Activated T-cell treated with anti-CD3 and anti-CD28 coated beads for 1 hour (primary cell): ENCODE measurements at places on chromosomes 4 and X.

DNA sequence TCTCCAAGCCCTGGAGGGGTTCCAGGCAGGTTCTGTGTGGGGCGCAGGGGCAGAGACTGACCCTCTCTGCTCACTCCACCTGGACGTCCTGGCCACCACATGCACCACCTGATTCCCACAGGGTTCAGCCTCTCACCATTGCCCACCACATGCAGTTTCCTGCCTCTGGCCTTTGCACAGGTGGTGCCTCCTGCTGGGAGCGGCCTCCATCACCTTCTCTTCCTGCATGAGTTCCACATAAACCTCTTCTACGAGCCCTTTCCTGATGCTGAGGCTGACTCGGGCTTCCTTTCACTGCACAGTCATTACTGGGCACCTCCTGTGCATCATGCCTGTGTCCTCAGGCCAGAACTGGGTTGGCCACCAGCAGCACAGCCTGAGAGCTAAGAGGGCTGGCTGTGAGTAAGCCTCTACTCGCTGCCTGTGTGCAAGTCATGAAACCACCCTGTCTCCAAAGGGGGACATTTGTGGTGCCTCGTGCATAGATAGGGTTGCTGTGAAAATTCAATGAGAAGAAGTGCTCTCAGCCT lies 19.9 kb downstream of the MAN2B2 start:
- DNase-seq: no peak

DNA sequence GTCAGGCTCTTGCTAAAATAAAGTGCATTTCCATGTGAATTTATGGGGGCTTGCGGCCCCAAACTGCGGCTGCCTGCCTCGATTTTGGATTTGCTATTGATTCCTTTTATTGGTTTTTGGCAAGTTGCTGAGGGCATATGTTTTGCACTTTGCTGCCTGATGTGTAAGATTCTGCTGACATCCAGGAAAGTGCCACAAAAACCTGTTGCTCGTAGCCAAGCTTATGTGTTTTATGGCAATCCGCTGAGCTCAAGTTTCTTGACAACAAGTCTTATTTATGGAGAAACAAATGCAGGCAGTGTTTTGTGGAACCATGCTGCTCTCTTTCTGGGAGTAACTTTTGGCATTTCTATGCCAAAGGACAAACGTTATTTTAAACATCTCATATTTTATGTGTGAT lies 97.3 kb upstream of the DDIT4L start:
- DNase-seq: no peak

DNA sequence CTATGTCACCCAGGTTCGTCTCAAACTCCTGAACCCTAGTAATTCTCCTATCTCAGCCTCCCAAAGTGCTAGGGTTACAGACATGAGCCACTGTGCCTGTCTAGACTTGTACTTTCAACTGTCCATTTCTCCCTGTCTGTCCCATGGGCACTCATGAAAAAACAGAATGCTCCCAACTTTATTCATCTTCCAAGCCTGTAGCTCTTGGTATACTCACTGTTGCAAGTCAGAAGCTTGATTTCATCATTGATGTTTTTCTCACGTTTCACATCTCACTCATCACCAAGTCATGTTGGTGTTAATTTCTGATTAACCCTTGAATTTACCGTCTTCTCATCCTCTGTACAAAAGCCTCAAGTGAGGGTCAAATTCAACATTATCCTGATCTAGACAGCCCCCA lies 7.3 kb upstream of the SRP72 start:
- DNase-seq: no peak

DNA sequence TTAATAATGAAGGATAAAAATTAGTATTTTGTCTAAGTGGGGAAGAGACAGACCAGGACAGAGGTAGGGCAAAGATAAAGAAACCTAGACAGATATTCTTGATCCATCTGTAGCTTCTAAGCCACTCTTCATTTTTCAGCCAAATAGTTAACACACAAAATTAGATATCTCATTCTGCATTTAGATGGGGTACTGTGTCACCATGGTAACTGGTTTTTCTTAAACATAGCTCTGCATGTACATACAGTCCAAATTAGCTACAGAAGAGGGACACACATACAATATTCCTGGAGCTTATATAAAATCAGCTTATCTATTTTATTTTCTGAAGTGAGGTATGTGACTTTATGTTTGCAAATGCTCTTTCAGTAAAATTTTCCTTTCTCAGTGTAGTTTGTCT lies 393.7 kb downstream of the PPP3CA start:
- DNase-seq: no peak

DNA sequence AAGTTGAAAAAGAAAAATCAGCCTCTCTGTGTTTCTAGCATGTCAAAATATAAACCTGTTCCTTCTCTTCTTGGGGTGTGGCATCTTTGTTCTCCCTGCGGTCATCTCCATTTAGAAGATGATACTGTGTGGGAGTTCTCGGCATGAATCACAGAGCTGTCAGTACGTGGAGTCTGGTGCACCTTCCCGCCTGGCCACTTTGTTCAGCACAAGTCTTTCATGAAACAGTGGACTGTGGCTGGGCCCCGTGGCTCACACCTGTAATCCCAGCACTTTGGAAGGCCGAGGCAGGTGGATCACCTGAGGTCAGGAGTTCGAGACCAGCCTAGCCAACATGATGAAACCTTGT lies 166.5 kb downstream of the MAML3 start:
- no peak for DNase-seq

GRCh38 chrX:135484641-135485289 lies 35.7 kb upstream of the INTS6L start:
- DNase-seq: no peak

- DNase-seq: no peak
Observed at GRCh38 chr4:112423591-112423990, 92.4 kb downstream of the NEUROG2 start.

- no peak for DNase-seq
Observed at GRCh38 chr4:93633721-93634120, 194.8 kb upstream of the ATOH1 start.

DNA sequence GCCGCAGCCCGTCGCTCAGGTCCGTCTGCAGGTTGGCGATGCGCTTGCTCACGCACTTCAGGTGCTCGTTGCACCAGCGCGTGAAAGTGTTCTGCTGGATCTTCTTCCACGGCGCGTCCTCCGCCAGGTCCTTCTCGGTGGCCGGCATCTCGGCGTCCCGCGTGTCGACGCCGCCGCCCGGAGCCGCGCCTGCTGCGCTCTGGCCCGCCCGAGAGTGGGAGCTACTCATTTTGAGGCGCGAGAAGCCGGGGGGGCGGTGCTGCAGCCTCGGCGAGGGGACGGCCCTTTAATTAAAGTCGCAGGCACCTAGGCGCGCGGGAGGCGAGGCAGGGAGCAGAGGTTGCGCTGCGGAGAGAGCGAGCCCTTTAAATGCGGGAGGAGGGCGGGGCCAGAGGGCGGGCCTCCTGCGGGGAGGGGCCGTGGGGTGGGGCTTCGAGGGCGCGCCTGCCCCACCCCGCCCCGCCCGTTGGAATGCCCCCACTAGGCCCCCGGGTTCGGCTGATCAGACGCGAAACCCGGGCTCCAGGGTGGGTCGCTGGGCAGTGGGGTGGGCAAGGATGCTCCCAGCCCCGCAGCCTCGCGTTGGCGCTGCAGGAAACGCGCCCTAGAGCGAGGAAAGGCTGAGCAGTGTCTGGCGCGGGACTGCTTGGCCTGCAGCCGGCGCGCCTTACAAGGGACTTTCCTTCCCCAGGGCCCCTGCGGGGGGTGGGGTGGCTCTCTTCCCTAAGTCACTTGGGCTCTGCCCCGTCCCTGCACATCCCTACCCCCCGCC lies 3.2 kb downstream of the FLNA start:
- DNase-seq: peak; percentile 86

DNA sequence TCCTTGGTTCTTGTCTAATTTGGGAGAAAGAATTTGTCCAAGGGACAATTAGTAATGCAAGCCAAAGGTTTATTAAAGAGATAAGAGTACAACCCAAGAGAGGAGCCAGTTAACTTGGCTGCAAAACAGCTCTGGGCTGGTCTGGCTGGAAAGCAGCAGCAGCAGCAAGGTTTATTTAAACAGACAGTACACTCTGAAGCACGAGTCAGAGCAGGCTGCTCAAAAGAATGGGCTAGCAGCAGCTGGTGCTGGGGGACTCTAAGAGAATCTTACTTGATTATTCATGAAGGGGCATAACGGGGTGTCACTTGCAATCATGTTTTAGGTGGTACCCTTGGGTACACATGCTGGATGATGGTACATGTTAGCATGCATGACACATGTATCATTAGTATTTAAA lies 17.1 kb upstream of the CT47C1 start:
- DNase-seq: no peak

DNA sequence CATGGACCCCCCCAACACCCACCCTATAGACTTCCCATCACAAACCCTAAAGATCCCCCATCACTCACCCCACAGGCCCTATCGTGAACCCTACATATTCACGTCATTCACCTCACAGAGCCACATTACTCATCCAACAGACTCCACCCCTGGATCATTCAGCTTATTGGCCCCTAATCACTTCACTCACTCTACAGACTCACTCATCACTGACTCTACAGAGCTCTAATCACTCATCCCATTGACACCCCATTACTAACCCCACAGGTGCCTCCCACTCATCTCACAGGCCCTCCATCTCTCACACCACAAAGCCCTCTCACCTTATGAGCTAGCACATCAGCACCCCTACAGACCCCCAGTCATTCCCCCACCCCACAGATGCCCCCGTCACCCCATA lies 6.3 kb upstream of the TBC1D25 start:
- no peak for DNase-seq

DNA sequence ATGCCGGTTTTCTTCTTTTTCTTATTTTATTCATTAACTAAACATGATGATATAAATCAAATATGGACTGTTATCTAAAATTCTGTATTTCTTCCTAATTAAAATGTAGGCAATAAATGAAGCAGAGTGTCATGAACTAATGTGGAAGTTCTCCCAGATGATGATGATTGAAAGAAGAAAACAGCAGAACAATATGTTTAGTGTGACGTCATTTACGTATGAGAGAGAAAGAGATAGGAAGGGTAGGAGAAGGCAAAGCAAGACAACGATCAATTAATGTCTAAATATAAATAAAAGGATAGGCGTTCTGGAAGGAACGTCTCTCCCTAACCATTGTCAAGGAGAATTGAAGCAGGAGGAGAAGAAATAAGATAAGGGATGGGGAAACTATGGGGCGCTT lies 105.2 kb downstream of the NEUROG2 start:
- DNase-seq: no peak

DNA sequence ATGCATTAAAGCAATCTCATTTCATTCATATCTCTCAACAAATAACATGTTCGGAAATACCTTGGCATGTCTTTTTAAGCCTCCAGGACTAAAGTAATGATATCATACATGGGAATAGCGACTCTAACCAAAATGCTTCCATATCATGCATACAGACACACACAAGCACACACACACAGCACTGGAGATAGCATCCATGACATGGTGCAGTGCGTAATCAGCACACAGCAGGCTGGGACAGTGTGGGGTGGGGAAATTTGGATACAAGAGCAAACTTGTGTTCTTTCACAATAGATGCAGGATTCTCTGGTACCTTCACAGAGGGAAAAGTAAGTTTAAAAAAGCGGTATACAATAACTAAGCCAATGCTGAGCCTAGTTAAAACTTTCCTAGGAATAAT lies 132.3 kb upstream of the HPGD start:
- no peak for DNase-seq

- no peak for DNase-seq
Observed at GRCh38 chr4:187929024-187929423, 66.5 kb upstream of the ZFP42 start.

DNA sequence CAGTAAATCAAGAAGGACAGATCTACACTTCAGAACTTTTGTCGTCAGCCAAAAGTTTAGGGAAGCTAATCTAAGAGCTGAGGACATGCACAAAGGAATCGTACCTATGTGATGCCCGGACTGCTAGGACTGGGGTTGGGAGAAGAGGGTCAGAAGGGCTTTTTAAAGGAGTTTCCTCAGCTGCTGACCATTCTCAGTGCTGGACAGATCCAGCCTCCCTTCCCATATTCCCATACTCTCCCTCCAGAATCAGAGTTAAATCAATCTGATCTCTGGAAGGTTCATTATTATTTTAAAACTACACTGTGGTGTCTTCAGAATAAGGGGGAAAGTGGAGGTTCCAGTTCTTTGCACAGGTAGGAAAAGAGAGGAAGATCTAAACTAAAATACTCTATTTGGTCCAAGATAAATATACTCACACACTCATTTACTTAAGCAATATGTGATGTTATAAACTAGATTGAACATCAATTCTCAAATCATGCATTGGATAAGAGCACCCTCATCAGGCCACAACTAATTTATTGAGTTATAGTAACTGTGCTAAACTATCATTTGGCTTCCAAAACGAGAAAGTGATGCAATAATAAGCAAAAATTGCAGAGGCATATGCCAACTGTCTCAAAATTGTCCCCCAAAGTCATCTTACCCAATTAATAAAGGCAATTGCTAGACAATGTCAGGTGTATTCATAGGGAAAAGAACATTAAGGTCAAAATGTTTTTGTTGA lies 124.7 kb downstream of the HNRNPD start:
- DNase-seq: no peak

DNA sequence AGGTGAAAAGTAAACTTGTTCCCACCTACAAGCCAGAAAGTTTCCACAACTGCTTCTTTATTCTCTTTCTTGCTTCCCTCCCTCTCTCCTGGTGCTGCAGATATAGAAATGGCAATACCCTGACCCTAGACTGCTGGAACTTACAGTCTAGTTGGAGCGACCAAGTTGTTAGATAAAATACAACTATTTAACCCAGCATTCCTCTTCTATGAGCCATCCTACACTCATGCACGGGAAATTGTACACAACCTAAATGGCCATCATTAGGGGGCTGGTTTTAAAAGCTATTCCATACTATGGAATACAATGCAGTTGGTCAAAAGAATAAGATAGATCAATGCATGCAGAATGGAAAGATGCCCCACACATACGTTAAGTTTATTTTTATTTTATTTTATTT lies 41.1 kb downstream of the PJA1 start:
- no peak for DNase-seq

DNA sequence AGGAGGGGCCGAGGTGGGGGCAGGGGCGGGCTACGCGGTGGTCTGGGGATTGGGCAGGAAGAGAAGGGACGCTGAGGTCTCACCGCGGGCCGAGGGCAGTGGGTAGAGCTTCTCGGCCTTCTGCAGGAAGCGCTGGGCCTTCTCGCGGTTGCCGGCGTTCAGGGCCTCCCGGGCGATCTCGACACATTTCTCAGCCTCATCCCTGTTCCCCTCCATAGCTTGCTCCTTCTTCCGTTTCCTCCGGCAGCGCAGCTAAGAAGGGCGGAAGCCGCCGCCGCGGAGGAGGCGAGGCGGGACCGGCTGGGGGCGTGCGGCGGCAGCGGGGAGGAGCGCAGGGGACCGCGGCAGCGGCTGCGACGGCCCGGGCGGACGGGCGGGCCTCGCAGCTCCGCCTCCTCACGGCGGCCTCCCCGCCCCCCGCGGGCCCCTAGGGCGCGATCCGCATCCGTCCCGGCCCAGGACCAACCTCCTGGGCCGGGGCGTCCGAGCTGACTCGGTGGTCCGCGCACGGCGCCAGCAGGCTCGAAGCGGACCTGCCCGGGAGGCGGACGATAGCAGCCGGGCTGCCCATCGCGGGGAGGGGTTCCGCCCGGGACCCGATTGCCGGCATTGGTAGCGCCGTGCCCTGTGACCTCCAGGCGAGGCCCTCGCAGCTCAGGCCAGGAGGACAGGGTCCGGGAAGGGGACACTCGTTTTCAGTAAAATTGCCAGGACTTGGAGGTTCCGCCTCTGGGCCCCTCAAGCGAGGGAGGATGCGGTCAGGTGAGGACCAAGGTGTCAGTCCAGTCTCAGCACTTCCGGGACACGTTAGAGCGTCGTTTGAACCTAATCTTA lies at the start of gene DNAJB14:
Gene DNAJB14 (minus strand): TSS at position 263 of the 834 bp plus-strand sequence. CDS start 47 bp downstream, at position 216.
- peak; percentile 70 for DNase-seq
